ENCODE measurements at places on chromosomes 6 and 20.
A peak's percentile ranks its signal among the peaks of the same experiment; 100 is the strongest.

GRCh38 chr6:118485601-118486550 is 62.2 kb upstream of the PLN start:
- no peak for DNase-seq

- no peak for DNase-seq
Observed at GRCh38 chr6:103175056-103175455, 1684.7 kb downstream of the HACE1 start.

DNA sequence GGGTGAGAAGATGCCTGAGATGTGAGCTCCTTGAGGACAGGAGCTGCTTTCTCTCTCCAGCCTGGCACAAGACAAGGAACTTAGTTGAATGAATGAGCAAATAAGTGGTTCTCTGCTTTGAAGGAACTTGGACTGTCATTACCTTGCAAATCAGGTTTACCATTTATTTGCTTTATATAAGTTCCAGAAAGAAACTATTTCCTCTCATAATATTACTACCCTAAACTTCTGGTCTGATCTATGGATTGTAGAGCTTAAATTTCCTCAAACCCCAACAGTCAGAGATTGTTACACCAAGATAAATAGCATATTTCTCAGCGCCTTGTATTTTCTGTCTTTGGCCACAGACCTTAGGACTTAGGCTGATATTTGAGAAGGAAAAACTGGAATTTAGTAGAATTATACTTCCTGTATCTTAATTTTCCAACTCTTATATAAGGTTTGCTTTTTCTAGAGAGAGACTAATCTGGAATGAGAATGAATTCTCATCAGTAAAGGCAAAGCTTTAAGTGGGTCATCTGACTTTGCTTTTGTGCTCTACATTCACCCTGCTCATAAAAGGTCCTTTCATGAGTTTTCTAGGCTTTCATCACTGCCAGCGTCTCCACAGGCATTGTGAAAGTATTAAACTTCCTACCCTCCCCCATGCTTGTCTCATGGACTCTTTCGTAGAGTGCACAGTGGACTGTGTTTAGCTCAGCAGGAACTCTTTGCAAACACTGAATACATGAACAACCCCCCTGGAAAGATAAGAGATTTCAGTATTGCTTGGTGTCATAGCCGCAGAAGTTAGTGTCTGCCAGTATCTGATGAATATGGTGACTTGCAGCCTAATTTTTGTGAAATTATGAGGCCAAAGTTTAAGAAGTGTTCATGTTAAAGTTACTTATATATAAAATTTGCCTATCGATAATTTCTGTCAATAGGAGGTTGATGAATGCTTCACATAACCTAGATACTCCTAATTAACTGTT is 74.0 kb downstream of the PTPRA start:
- DNase-seq = peak; percentile 91

DNA sequence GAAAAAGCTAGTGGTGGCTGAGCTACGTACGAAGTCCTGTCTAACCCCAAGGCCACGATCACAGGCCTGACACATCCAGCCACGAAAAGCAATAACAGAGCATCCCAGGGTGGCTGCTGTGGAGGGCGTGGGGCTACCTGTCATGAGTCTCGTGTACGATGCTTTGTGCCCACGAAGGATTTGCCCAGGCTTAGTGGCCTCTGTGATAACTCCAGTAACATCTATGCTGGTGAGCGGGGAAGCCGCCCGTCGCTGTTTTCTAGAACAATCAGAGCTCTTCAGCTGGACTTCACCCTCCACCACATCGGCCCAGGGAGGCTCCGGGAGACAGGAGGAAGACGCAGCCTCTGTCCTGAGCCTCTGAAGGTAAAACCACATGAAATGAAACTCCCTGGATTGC is 250.5 kb downstream of the TAF4 start:
- DNase-seq = no peak

GRCh38 chr6:38796006-38796405 is 80.9 kb downstream of the DNAH8 start:
- no peak for DNase-seq

Data from NCI-H146 (cell line).